ENCODE measurements at places on chromosomes 7 and 10.

DNA sequence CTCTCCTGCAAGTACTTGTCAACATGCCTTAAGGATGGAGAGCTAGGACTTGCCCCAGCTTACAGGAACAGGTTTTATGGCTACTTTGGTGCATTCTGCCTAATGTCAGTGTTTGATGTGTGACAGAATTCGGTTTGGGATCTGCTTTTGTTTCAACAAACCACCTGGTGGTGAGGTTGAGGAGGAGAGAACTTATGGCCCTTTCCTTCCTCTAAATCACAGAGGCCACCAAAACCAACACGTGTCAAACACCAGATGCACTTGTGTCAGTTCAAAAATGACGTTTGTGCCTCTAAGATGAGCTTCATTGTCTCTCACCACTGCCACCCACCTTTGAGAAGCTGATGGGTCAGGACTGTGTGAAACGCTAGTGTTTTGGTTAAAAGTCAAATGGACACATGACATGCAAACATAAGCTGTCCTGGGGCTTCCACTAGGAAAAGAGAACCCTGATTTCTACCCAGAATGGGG is 83.9 kb downstream of the OSBPL3 start:
- no peak for DNase-seq

GRCh38 chr10:129601737-129602136 is 134.7 kb downstream of the MGMT start:
- DNase-seq: no peak

GRCh38 chr7:151900986-151901621 is 24.2 kb upstream of the PRKAG2 start:
- no peak for DNase-seq

DNA sequence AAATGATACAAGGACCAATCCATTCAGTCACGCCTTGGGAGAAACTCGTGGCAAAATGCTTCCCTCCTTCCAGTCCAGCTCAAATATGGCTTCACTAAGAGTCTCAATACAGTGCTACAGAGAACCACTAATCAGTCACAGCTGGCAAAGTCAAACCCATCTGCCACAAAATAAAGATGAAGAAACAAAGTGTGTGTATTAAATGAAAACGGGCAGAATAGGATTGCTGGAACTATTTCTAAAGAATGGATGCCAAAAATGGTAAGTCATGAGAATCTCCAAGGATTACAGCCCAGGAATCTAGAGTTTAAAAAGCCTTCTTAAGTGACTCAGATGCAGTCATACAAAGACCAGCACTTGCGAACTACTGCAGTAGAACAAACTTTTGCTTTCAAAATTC is 61.9 kb downstream of the CACUL1 start:
- no peak for DNase-seq

DNA sequence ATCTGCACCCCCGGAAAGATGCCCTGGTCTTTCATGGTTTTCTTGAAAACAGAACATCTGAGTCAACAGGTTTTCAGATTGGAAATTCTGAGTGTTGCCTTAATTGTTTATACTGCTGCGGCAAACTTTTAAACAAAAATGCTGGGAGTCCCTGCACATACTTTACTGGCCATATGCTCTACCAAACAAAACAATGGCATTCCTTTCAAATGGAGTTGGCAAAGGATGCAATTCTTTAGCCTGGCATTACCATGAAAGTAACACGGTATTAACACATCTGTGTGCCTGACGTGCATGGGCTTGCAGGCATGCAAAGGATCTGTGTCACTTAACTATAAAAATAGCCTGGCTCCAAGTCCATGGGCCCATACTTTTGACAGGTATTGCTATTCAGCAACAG is 4.2 kb downstream of the INHBA start:
- DNase-seq: no peak

- DNase-seq: no peak
Measured at GRCh38 chr10:127142136-127142535, 54.3 kb downstream of the INSYN2A start.

DNA sequence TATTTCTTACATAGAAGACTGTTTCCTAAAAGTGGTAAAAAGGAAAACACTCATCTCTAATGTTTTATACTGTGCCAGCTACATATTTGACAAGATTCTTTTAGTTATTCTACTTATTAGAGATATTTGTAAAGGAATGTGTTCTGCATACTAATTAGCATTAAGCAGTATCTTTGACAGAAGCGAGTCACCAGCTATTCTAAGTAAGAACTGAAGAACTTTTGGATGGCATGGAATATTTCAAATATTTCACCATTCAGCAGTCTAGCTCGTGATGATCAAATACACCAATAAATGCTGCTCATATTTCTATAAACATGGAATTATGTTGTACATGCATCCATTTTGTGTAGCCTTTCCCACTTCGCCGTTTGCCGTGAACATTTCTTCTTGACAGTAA is 241.6 kb upstream of the TCF7L2 start:
- no peak for DNase-seq

- DNase-seq: no peak
Measured at GRCh38 chr7:87105401-87105800, 45.9 kb upstream of the ELAPOR2 start.

DNA sequence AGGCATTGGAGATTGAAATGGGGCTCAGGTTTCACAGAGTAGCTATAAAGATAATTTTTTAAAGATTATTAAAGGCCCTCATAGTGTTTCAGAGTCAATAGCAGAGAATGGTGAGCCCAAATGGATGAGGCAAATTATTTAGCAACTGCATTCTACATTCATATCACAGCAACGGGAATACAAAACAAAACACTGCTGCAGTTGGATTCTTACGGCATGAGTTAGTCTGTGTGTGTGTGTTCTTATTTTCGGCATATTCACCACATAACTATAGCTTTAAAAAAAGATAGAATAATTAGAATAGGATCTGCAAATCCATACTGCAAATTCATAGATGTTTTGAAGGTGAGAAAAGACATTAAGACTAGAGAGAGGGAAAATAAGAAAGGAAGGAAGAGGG is 66.0 kb downstream of the SUGCT start:
- no peak for DNase-seq

DNA sequence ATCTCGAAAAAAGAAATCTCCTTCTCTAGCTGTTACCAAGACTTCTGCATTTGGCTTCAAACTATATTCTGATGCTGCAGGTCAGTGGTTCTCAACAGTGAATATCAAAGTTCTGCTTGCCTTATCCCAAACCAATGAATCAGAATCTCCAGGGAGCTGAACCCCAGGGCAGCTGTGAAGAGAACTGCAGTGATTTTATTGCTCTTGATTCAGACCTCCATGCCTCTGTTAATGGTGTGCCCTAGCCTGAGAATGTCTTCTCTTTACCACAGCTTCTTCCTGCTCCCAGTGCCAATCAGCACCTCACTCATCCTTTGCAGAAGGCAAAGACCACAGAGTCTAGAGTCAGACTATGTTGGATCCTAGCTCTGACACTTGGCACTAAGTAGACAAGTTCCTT is 46.2 kb upstream of the MRLN start:
- DNase-seq: no peak

- DNase-seq: no peak
Measured at GRCh38 chr7:32879460-32879859, 12.1 kb downstream of the KBTBD2 start.

- no peak for DNase-seq
Measured at GRCh38 chr7:127792528-127793342, 140.7 kb downstream of the SND1 start.

- DNase-seq: no peak
Measured at GRCh38 chr10:130352291-130352645, 216.1 kb downstream of the GLRX3 start.

GRCh38 chr10:27153845-27154193 is 365 bp downstream of the YME1L1 start:
- peak; percentile 11 for DNase-seq

DNA sequence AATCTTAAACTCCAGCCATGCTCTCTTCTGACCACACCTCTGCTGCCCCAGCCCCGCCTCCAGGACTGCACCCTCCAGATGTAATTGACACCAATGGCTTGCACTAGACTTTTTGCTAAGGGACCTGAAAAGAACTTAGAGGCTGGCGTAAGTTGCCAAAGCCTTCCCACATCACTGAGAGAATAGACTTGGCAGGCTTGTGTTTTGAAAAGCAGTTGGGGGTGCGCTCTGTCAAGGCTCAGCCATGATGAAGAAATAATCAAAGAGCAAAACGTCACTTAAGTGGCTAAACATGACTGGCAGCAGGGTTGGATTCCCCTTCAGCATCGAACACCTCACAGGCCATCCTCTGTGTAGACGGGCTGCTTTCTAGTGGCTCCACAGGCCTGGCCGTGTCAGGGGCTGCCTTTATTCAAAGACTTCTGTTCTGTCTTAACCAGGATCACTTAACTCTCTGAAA is 195.2 kb upstream of the C7orf33 start:
- DNase-seq: no peak

DNA sequence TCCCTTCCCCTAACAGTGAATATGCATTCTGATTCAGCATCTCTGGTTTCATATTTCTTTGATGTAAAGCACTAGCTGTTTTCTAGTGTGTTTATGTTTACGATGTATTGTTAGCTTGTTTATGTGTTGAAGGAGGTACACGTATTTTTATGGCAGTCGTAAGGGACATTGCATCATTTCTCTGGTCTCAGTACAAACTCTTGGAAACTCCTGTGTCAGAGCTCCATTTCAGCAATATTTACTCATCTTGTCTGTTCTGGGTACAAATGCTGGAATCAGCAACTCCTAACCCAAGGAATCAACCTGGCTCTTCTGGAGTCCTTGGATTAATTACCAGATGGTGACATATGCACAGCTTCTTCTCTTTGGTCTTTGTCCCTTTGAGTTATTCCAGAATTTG is 270.0 kb upstream of the PLXDC2 start:
- no peak for DNase-seq

GRCh38 chr7:157480371-157481050 is 143.7 kb downstream of the DNAJB6 start:
- DNase-seq: no peak

DNA sequence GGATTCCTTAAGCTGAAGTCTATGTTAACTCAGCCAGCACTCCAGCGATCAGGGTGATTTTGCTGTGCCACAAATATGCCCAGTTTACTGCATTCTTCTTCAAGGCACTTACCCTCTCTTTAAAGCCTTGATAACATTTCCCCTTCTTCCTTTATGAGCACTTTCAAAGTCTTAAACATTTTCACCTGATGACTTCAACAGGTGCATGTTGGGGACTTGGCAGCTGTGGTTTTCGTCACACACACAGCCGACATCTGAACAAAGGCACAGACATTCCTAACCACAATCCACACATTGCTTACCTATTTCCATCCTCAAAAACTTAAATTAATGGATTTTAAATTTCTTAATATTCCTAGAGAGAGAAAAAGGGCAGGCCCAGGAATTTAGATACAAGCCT is 331.5 kb downstream of the CRPPA start:
- DNase-seq: no peak

DNA sequence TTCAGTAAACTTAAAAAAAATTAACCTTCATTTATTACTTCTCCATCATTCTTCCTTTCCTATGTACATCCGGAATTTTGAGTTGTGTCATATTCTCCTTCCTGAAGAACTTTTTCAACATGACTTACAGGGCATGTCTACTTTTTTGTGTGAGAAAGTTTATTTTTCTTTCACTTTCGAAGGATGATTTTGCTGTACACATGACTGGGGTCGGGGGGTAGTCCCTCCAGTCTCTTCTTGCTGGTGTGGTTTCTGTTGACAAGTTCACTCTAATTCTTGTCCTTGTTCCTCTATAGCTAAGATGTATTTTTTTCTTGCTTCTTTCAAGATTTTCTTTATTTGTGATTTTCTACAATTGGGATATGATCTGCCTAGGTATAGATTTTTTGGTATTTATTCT is 55.8 kb downstream of the INPP5A start:
- DNase-seq: no peak

DNA sequence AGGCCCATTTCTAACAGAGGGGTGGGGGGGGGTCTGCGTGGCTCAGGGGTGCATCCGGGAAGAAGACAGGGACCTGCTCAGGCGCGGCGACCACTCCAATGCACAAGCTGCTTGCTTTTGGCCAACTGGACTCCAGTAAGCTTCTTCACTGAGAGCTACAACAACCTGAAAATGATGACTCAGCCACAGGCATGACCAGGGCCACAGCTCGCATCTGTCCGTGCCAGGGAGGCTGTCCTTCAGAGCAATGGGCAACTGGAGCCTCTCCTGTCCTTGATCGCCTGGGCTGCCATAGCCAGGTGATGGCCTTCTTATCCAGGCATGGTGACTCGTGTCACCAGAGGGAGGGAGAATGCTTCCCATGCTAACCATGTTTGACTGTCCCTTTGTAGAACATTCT is 81.6 kb upstream of the RNF32 start:
- no peak for DNase-seq

GRCh38 chr7:151940048-151940811 is 16.0 kb upstream of the GALNTL5 start:
- DNase-seq: no peak

GRCh38 chr7:111752022-111752582 is 189.8 kb upstream of the IMMP2L start:
- DNase-seq: no peak

- DNase-seq: no peak
Measured at GRCh38 chr10:28276384-28276783, 26.5 kb downstream of the MPP7 start.

DNA sequence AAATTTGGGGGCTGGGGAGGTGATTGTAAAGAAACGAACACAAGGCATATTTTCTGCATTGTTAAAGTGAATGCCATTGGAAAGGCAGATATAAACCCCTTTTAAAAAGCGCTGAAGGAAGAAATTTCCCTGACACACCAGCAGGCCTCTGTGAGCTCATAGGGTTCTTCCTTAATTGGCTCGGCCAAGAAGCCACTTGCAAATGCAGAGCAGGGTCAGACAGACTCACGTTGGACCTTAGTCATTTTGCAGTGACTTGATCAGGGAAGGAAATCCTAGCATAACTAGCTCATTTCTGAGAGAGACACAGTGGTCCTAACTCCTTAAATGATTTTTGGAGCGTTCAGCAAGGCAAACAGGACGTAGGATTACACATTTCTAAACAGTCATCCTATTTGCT is 1461.4 kb downstream of the GATA3 start:
- DNase-seq: no peak

DNA sequence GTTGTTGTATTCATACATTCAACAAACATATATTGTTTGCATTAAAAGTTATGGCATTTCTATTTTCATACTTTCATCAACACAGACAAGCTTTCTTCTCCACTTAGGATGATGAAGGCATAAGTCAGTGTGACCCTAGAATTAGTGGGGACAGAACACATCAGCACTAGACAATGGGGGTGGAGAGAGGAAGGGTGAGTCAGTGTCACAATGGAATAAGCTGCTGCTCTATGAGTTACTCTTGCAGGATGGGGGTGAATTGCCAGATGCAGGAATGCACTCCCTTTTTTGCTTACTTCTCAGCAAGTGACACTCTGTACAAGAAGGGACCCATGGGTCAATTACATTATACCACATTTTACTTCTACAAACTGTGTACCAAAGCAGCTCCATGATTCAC is 74.0 kb downstream of the DGKI start:
- DNase-seq: no peak

- DNase-seq: no peak
Measured at GRCh38 chr10:34845070-34845469, 30.0 kb upstream of the PARD3 start.

- DNase-seq: no peak
Measured at GRCh38 chr10:124992462-124993344, 50.8 kb downstream of the ZRANB1 start.

- DNase-seq: no peak
Measured at GRCh38 chr10:49296836-49297235, 2.1 kb upstream of the C10orf71 start.
